CD8-positive, alpha-beta memory T cell (primary cell): ENCODE measurements at places on chromosomes 7 and 10.

- DNase-seq, result no peak
These were observed 33.9 kb downstream of the TAS2R41 start for GRCh38 chr7:143511593-143512047.

DNA sequence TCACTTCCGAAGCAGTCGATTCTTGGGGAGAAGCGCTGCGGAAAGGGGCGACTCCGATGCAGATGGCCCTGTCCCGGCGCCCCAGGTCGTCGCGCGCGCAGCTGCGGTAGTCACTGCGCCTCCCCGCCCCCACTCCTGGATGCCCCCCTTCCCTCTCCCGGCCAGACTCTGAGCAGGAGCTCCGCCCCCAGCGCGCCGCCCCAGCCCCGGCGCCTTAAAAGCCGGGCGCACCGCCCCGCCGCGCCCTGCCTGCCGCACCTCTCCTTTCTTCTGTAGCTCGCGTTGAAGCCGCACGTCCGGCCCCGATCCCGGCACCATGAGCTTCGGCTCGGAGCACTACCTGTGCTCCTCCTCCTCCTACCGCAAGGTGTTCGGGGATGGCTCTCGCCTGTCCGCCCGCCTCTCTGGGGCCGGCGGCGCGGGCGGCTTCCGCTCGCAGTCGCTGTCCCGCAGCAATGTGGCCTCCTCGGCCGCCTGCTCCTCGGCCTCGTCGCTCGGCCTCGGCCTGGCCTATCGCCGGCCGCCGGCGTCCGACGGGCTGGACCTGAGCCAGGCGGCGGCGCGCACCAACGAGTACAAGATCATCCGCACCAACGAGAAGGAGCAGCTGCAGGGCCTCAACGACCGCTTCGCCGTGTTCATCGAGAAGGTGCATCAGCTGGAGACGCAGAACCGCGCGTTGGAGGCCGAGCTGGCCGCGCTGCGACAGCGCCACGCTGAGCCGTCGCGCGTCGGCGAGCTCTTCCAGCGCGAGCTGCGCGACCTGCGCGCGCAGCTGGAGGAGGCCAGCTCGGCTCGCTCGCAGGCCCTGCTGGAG, at the start of gene INA:
Gene INA, plus strand, starts transcription at position 243 of the 817 bp plus-strand sequence. Its CDS starts 74 bp downstream, at position 317.
- DNase-seq, result no peak

- DNase-seq, result no peak
These were observed 25.6 kb downstream of the TMEM196 start for GRCh38 chr7:19747740-19748339.

- no peak for DNase-seq
These were observed 1.3 kb upstream of the SCD start for GRCh38 chr10:100345570-100346330.

DNA sequence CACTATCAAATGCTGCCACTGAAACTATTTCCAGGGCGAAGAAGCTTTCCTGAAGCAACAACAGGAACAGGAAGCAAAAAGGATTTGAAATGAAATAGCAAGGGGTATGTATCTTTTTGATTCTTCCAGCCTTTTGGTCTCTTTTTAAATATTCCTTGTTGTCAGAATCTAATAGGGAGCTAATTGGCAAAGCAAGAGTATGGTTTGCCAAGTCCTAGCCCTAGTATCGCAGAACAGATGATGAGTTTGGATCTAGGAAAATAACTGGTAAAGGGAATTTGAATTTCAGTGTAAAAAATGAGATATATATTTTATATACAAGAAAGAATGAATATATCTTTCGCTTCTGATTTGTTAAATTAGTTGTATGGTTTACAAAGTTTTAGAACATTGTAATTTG, 252.5 kb downstream of the ANKRD7 start:
- DNase-seq, result no peak

- DNase-seq, result no peak
These were observed 186.1 kb downstream of the BMPER start for GRCh38 chr7:34091321-34091917.

DNA sequence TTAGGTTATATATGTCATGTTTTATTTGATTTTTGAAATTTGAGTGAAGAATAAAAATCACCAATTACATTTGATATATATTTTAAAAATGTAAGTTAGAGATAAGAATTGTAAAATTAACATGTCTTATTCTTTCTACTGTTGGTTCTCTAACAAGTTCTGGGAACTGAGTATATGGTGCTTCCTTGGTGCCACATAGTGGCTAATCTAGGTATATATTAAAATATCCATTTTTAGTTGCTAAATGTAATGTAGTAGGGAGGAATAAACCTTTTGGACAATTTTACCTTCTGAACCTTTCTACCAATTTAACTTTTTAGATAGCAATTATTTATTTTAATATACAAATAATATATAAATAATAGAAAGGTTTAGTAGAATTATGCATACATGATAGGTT, 17.5 kb downstream of the CFAP69 start:
- DNase-seq, result no peak

GRCh38 chr10:126585249-126586017, 85.1 kb downstream of the C10orf90 start:
- DNase-seq, result no peak

DNA sequence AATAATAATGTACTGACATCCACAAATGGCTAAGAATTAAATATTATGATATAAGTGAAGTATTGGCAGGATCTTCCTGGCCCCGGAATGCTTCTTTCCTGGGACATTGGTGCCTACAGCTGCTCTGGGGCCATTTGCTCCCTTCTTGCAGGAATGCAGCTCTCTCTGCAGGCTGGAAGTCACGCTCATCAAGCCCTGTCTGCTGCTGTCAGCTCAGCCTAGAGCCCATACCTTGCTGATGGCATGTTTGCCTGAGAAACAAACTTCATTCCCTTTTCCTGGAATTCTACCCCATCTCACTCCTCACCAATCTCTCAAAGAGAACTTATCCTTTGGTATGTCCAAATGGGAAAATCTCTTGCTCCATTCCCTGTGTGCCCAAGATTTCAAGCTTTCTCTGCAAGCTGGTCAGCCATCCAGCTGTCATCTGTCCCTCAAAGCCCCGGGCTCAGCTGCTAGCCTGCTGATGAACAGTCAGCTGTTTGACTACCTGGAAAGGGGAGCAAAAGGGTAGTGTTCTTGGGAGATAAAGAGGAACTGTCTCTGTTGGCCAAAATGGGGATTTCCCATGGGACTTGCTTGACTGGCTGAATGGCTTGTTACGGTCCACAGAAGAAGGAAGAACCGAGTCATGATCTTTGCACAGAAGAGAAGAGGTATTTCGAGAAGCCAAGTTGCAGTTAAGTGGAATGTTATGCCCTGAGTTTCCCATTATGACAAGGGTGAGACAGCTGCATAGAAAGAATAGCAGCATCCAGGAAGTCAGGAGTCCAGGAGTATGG, 12.0 kb upstream of the RASSF4 start:
- no peak for DNase-seq

- no peak for DNase-seq
These were observed 350.2 kb downstream of the TYW1 start for GRCh38 chr7:67346876-67347275.

DNA sequence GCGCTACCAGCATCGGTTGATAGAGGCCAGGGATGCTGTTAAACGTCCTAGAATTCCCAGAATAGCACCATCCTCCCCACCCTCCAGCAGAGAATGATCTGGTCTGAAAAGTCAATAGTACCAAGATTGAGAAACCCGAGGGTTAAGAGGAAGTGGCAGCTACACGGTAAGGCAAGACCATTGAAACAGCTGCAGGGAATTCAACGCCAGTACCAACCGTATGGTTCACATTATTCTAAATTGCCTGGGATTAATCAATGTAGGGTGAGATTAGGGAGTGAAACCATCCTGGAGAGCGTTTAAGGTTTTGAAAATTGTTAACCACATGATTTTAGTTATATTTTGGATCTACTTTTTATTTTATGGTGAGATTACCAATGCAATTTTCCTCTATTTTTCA, 352.2 kb downstream of the PRPF18 start:
- DNase-seq, result no peak
